ENCODE measurements at places on chromosomes 7 and 10.

- no peak for DNase-seq
These were observed 107.0 kb downstream of the HIP1 start for GRCh38 chr7:75631711-75632110.

DNA sequence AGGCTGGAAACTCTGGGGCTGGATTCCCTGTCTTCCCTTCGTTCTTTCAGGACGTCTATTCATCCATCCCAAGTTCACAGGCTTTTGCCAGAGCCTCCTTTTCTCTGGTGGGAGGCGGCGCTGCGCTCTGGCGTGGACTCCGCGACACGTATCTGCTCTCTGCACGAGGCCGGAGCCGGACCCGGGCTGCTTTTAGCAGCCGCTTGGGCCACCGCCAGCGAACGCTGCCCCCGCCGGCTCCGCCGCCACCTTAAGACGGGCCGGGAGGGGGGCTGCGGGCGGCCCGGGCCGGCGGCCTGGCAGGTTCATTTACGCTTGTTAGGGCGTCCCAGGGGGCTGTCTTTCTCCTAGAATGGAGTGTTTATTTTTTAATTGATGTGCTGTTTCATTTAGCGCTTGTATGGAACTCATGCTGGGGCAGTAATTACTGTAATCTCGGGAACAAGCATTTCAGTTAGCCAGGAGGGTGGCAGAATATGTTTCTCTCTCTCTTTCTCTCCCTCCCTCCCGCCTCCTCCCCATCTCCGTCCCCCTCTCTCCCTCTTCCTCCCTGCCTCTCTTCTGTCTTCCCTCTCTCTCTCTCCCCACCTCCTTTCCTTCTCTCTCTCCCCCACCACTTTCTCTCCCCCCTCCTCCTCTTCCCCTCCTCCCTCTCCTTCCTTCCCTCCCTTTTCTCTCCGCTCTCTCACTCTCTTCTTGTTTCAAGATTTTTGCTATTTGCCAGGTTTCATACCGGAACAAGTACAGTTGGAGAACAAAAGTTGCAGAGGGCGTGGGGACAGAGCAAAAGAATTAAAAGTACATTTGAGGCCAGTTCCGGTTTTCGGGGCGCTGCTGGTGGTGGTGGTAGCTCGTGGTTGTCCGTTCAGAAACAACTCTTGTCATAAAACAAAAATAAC lies 1.3 kb upstream of the FZD8 start:
- DNase-seq: no peak

DNA sequence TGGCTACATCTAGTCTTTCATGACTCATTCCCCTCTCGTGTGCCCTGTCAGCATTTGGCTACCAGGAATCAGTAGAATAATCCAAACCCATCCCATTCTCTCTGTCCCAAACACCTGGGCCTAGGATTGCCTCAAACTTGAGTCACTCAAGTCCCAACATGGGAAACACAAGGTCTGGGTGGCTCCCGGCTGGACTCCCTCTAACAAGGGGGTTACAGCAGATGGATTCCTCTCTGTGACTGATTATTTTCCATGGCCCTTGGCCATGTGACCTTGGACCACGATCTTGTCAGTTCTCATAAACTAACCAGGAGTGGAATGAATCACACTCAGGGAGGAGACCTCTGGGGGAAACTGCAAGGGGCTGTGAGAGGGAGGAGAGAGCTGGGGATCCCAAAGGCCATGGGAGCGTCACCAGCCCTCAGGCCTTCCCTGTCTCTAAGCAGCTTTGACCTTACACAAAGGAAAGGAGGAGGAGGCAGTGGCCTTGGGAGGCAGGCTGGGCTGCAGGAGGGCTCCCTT lies 533.1 kb downstream of the KCNMA1 start:
- no peak for DNase-seq

GRCh38 chr10:131311661-131312477 lies at the start of gene TCERG1L:
TCERG1L (minus strand) TSS chr10:131311721; CDS start chr10:131311635, 86 bp downstream.
- DNase-seq: no peak

DNA sequence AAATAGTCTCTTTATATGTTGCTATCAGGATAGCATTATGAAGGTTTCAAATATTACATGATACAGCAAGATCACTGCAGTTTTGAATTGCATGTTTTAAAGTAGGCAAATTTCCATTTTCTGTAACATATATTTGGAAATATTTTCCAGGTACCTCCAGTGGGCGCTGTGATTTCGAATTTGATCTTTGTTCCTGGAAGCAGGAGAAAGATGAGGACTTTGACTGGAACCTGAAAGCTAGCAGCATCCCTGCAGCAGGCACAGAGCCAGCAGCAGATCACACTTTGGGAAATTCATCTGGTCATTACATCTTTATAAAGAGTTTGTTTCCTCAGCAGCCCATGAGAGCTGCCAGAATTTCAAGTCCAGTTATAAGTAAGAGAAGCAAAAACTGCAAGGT lies 299.0 kb downstream of the MALRD1 start:
- DNase-seq: peak; percentile 67

- DNase-seq: no peak
These were observed 20.6 kb upstream of the FKBP9 start for GRCh38 chr7:32936689-32937088.

- DNase-seq: no peak
These were observed 459.1 kb downstream of the PLXNA4 start for GRCh38 chr7:132117181-132117580.

- no peak for DNase-seq
These were observed 731.2 kb downstream of the TNS3 start for GRCh38 chr7:46850563-46851330.

DNA sequence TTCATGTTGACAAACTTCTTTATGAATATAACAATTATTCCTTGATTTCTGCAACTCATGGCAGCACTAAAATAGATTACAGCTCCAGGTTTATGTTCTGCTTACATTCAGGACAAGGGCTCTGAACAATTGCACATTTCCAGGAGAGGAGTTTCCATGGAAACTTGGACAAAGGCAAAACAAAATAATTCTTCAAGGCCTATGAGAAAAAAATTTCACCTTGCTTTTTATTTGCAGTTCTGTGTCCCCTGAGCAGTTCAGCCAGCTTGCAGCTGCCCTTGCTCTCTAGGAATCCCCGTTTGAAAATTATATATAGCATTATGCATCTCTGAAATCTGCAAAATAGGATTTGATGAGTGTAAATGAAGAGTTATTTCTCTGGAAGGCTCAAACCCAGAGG lies 71.7 kb downstream of the ARL4A start:
- peak; percentile 83 for DNase-seq

DNA sequence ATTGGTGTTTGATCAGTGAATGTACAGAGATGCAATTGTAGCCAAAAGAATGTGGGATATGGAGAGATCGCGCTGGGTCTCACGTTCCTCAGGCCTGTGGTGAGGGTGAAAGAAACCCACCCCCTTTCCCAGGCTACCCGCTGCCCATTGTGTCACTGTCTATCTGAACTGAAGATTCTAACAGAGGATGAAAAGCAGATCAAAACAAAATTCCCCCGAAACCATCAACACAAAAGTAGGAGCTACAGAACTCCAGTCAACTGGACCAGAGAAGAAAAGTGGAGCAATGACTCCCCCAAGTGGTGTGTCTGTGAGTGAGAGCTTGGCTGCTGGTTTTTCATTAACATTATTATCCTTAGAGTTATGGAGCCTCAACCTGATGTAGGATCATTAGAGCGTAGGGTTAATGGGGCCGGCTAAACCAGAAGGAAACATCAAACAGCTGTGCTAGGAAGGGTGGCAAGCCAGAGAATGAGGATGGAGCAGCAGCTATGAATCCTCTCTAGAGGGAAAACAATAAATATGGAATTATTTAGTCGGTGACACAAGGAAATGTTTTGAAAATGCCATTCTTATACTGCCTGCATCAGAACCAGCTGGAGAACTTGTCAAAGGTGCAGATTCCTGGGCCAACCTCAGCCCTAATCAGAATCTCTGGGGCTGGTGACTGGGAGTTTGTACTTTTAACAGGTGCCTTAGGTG lies 38.3 kb downstream of the AKR1B1 start:
- peak; percentile 72 for DNase-seq

DNA sequence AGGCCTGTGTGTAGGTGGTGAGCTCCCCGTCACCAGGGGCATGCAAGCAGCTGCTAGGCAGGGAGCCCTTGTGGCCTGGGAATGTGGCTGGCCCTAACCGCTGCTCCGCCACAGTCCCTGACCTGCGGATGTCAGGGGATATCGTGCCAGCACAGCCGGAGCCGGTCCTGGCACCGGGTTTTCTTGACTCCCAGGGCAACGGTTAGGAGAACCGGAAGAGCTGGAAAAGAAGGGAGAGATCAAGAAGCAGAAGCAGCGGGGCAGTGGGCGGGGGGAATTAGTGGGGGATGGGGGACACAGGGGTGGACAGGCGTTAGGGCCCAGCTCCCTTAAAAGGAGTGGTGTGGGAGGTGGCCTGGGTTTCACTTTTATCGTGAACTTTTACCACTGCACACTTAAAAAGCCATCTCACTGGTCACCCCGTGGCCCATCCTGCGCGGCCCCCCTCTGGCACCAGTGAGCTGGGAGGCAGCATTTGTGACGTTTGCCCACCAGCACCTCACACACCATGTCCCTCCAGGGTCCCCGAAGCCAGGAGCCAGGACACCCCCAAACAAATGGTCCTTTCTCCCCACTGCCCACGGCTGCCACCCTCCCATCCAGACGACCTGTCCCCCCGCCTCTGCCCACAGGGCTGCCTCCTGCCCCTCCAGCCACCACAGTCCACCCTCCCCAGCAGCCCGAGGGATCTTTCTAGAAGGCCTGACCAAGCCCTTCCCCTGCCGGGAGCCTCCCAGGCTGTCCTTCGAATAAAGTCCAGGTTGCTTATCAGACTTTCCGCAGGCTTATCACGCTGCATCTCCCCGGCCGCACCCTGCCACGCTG lies 1.8 kb upstream of the MICALL2 start:
- no peak for DNase-seq

DNA sequence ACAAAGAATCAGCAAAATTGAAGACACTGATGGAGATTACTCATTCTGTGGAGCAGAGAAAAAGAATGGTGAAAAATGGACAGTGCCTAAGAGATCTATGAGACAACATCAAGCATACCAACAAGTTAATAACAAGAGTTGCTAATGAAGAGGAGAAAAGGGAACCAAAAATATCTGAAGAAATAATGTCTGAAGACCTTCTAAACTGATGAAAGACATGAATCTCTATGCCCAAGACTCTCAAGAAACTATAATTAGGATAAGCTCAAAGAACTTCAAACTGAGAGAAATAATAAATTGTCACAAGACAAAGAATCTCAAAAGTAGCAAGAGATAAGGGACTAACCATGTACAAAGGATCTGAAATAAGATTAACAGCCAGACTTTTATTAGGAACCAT lies 93.4 kb downstream of the ZNF33B start:
- no peak for DNase-seq

GRCh38 chr10:50577681-50578350 lies 45.9 kb downstream of the SGMS1 start:
- DNase-seq: peak; percentile 87

- DNase-seq: no peak
These were observed 586 bp upstream of the ANKRD26 start for GRCh38 chr10:27100813-27101347.

DNA sequence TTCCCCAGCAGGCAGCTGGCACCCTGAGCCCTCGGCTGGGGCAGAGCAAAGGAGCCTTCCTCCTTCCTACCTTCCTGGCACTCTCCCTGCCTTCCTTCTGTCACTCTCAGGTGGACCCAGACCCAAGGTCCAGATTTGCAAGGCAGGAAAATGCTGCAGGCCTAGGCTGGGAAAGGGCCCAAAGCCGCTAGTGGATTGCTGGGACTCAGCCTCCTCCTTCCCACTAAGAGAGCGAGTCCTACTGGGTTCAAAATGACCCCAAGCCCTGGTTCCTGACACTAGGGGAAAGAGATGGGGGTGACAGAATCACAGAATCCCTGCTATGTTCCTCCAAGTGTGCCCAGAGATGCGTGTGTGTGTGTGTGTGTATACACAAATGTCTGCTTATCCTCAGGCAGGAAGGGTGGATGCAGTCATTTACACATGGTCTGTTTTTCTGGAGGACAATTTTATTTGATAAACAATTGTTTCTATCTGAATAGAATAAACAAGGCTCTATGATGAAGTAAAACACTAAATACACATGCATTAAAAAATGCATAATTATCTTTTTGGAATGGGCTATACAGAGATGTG lies 1.3 kb upstream of the PLAU start:
- no peak for DNase-seq

DNA sequence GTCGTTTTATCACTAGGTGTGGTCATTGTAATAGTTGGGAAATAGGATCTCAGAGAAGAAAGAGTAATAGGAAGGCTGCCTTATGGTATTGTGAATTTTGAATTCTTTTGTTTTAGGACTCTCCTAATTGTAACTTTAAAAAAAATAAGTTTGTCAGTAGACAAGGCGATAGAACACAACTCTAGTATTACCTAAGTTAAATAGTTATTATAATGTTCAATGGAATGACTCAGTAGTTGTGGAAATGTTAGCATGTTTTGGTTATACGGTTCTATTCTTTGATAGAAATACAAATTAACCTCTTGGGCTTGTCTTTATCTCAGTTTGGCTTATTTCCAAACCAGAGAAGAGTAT lies 1.4 kb downstream of the DNAH11 start:
- DNase-seq: no peak

DNA sequence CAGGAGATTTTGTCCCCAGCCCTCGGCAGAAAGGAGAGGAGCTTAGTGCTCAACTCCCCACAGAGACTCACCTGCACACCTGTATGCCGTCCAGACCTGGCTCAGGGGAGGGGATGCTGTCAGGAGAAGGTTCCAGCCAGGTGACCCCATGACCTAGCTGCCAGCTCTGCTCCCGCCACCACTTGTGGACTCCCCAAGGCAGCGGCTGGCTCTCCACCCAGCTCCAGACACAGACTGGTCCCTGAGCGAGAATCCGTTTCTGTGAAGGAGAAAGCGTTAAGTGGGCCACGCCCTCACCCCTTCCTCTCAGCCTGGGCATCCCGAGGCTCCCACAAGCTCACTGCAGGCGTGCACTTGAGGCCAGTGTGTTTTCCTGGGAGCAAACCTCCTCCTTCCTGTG lies 76.4 kb downstream of the RGS10 start:
- no peak for DNase-seq

DNA sequence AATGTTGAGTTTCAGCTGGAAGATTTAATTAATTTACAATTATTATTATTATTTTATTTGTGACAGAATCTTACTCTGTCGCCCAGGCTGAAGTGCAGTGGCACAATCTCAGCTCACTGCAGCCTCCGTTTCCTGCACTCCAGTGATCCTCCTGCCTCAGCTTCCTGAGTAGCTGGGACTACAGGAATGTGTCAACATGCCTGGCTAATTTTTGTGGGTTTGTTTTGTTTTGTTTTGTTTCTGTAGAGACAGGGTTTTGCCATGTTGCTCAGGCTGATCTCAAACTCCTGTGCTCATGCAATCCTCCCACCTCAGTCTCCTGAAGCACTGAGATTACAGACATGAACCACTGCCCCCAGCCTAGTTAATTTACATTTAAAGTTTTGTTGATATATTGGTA lies 93.8 kb upstream of the MEOX2 start:
- DNase-seq: no peak

DNA sequence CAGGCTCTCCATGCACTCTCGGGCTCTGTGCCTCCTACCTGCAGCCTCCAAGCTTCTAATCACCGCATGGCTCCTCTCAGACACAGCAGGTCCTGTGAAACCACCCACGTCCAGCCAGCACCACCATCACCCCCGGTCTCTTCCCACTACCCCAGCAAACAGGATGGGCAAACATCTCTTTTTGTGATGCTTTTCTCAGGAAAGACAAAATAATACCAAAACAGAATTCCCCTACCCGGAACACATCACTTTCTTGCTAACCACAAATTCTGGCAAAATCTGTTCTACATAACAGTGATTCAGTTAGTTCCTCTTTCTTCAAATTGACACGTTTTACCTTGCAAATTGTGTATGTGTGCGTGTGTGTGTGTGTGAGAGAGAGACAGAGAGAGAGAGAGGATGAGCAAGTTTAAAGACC lies 6.5 kb downstream of the SNX8 start:
- no peak for DNase-seq

GRCh38 chr10:35347121-35347562 lies 10.8 kb downstream of the CCNY start:
- DNase-seq: no peak
